Activated T-cell treated with anti-CD3 and anti-CD28 coated beads, Interleukin-2, amount 50 U/mL, for 24 hours (primary cell): ENCODE measurements at places on chromosomes 1 and 21.
A peak's percentile ranks its signal among the peaks of the same experiment; 100 is the strongest.

GRCh38 chr21:45056917-45057560 lies 17.3 kb upstream of the ADARB1 start:
- no peak overlapping the region for H3K4me3 ChIP-seq
- H3K27me3 ChIP-seq: peaks cover 20% of the 10 kb centered on the region
- H3K4me1 ChIP-seq: no peaks in the 10 kb centered on the region
- H3K27ac ChIP-seq: no peak overlapping the region

DNA sequence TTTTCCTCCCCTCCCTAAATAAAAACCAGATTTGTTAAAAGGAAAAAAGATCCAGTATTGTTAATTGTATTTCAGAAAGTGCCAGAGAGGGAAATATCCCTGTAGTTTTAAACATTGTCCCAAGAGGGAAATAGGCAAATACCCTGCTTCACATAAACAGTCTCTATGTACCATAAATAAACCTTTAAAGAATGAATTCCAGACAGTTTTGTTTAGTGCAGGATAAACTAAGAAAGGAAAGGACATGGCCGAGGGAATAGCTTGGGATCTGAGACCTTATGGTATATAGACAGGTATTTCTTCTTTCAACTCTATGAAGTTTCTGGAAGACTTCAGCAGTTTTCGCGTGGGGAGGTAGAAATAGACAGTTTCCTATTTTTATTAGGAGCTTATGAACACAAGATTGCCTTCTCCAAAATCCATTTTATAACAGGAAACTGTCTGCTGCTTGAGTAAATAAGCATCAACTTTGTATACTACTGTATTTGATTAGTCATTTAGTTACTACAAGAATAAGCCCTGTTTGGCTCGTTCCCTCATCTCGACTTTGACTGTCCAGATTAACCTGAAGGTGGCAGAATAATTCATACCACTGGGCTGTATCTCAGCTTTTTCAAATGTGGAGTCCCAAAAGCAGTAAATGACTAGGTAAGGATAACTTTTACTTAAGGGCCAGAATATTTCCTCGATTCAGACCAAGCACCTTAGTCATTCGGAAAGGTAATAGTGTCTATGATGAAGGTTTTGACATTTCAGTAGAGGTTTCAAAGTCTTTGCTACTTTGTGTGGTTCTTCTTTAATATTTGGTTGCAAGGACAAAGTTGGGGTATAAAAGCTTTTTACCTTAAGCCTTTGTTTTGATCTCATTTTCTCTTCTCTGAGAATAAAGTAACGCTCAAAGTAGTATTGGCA lies 177.5 kb downstream of the VPS13D start:
- no peak for DNase-seq
- peaks cover 33% of the 10 kb centered on the region for H3K4me1 ChIP-seq
- no peak overlapping the region for H3K27ac ChIP-seq
- H3K27me3 ChIP-seq: no peaks in the 10 kb centered on the region

- H3K4me3 ChIP-seq: no peak overlapping the region
- H3K27me3 ChIP-seq: peaks cover 2% of the 10 kb centered on the region
- no peak for DNase-seq
- H3K27ac ChIP-seq: no peak overlapping the region
Measured at GRCh38 chr1:93596329-93597089, 85.1 kb downstream of the BCAR3 start.

- peak overlapping the region; percentile 63 for H3K4me3 ChIP-seq
- peak overlapping the region; percentile 96 for H3K27ac ChIP-seq
- H3K4me1 ChIP-seq: peaks cover 82% of the 10 kb centered on the region
- peaks cover 14% of the 10 kb centered on the region for H3K36me3 ChIP-seq
- no peak for DNase-seq
- H3K27me3 ChIP-seq: no peaks in the 10 kb centered on the region
Measured at GRCh38 chr1:198258491-198258890, 101.7 kb downstream of the NEK7 start.

DNA sequence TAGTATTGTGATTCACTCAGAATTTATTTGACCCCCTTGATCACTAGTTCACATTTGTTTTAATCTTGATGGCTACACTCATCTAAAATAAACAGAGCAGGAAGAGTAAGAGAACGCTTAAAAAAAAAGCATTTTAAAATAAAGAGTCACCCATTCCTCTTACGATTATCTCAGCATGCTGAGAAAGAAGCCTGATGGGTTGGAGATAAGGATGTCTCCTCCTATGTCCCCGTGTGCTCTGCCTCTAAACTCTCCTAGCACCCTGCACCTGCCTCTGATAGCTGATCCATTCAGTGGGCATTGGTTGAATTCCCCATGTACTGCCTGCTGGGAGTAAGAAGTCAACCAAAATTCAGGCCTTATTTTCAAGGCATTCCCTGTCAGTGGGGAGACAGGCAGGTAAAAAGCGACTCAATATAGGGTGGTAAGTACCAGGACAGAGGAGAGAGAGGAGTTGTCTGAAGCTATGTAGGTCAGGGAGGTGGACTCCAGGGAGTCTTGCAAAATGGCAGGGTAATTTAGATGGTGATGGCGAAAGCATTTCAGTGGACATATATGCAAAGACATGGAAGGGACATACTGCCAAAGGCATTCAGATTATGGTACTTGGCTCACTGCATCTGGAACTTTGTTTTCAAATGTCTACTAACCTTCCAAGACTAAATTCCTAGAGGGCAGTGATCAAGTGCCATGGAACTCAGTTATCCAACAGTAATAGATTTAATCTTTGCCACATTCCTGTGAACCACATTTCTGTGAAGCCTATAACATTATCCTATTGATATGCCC lies 18.4 kb downstream of the ELAVL4 start:
- no peaks in the 10 kb centered on the region for H3K36me3 ChIP-seq
- DNase-seq: no peak
- H3K4me3 ChIP-seq: no peak overlapping the region
- H3K4me1 ChIP-seq: no peaks in the 10 kb centered on the region

- H3K36me3 ChIP-seq: peaks cover 2% of the 10 kb centered on the region
- H3K4me3 ChIP-seq: no peak overlapping the region
- no peaks in the 10 kb centered on the region for H3K27me3 ChIP-seq
Measured at GRCh38 chr1:121558514-121558913, 373.7 kb downstream of the SRGAP2C start.

DNA sequence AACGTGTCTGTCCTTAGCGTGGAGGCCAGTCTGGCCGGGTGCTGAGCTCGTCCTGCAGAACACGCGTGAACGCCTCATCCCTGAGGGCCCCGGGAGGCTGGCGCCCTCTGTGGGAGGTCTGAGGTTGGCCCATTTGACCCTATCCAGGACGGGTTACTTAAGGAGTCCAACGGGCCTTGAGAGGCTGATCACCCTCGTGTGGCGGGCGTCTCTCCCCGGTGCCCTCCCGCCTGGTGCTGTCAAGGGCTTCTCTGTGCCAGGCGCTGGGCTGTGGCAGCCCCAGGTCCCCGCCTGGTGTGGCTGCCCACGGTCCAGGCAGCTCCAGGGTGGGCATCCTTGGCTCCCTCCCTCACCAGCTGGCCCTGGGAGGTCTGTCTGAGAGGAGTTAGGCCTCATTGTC lies 9.7 kb downstream of the SKI start:
- H3K27me3 ChIP-seq: no peaks in the 10 kb centered on the region
- H3K36me3 ChIP-seq: peaks cover 55% of the 10 kb centered on the region
- peaks cover 95% of the 10 kb centered on the region for H3K4me1 ChIP-seq

- H3K27ac ChIP-seq: no peak overlapping the region
- no peaks in the 10 kb centered on the region for H3K27me3 ChIP-seq
- no peaks in the 10 kb centered on the region for H3K4me1 ChIP-seq
- H3K4me3 ChIP-seq: no peak overlapping the region
- no peak for DNase-seq
Measured at GRCh38 chr1:118650107-118650807, 337.9 kb downstream of the TBX15 start.

DNA sequence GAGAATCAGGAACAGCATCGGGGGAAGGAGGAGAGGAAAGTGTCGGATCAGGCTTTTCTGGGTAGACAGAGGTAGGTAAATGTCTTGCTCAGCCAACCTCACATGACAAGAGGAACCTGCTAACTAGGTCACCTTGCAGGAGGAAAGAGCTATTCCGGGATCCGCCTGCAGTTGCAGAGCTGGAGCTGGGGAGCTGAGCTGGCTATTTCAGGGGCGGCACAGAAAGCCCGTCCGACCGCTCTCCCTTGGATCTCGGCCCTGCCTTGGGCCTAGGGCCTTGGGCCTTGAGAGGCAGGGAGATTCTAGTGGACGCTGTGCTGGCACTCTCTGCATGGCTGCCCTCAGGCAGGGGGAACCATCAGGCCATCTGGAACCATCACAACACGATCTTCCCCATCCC lies 56.5 kb upstream of the CTPS1 start:
- H3K4me3 ChIP-seq: no peak overlapping the region
- DNase-seq: no peak
- H3K36me3 ChIP-seq: no peaks in the 10 kb centered on the region
- no peaks in the 10 kb centered on the region for H3K27me3 ChIP-seq
- no peaks in the 10 kb centered on the region for H3K4me1 ChIP-seq

DNA sequence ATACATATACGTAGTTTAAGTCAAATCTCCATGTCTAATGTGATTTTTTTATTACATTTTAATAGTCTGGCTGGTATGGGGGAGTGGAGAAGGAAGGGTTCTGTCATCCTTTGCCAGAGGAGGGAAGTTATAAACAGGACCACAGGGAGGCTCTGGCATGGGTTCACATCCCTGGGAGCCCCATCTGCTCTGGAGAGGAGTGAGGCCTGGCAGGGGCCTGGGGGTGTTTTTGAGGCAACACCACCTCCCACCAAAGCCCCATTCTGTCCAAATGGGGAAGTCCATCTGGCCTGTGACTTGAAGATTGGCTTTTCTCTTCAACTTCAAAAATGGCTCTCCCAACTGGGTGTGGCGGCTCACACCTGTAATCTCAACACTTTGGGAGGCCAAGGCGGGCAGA lies 15.8 kb downstream of the DISP3 start:
- H3K36me3 ChIP-seq: no peaks in the 10 kb centered on the region
- peak; percentile 6 for DNase-seq
- no peaks in the 10 kb centered on the region for H3K4me1 ChIP-seq
- H3K27ac ChIP-seq: no peak overlapping the region
- H3K27me3 ChIP-seq: peaks cover 10% of the 10 kb centered on the region

- H3K27me3 ChIP-seq: no peaks in the 10 kb centered on the region
- DNase-seq: no peak
- H3K4me3 ChIP-seq: no peak overlapping the region
- peak overlapping the region; percentile 74 for H3K27ac ChIP-seq
Measured at GRCh38 chr1:234875328-234875952, 253.2 kb downstream of the TOMM20 start.

DNA sequence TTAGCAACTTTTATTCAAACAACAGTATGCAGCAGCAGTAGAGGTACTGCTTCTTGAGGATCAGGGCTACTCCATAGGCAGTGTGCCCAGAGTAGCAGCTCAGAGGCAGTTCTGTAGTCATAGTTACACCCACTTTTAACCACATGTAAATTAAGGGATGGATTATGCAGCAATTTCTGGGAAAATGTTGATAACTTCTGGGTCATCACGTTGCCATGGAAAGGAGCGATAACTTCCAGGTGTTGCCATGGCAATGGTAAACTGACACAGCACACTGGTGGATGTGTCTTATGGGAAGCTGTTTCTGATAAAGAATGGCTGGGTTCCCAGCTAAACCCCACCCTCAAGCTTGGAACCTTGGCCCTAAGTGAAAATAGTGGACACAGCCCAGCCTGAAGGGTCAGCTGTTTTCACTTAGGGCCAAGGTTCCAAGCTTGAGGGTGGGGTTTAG lies 29.0 kb upstream of the PLA2G2A start:
- no peak overlapping the region for H3K27ac ChIP-seq
- no peaks in the 10 kb centered on the region for H3K36me3 ChIP-seq
- peaks cover 68% of the 10 kb centered on the region for H3K27me3 ChIP-seq

DNA sequence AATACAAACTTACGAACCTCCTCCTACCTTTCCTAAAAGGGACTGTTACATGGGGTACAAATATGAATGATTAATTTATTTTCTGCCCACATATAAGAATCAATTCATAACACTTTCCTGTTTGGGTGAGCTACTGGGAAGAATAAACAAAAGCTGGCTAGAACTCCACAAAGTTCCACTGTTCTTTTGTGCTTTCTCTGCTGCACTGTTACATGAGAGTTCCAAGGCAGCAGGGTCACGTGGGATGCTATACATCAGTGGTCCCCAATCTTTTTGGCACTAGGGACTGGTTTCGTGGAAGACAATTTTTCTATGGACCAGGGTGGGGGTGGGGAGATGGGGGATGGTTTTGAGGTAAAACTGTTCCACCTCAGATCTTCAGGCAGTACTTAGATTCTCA lies 2.2 kb upstream of the ANGPTL7 start:
- H3K36me3 ChIP-seq: peaks cover 92% of the 10 kb centered on the region
- no peaks in the 10 kb centered on the region for H3K4me1 ChIP-seq
- DNase-seq: no peak
- H3K4me3 ChIP-seq: no peak overlapping the region
- H3K27ac ChIP-seq: no peak overlapping the region

- no peak overlapping the region for H3K27ac ChIP-seq
- no peaks in the 10 kb centered on the region for H3K36me3 ChIP-seq
- H3K4me3 ChIP-seq: no peak overlapping the region
- H3K4me1 ChIP-seq: no peaks in the 10 kb centered on the region
- DNase-seq: no peak
Measured at GRCh38 chr1:57222307-57222706, 201.6 kb downstream of the DAB1 start.

DNA sequence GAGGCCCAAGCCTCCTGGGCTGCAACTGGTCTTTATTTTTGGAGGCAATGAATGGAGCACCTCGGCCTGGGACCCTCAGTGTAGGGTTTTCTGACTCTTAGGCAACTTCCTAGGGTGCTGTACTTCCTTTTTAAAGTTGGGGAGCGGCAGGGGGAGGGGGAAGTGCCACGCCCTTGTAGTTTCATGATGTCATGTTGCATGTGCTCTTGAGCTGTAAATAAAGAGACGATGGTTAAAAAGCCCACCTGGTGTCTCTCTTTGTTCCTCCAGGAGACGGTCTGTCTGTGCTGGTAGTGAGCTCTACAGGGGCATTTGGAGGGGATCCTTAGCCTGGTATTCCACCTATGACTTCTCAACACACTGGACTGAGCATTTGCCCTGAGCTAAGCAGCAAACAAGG lies 10.3 kb upstream of the AGTRAP start:
- no peak overlapping the region for H3K27ac ChIP-seq
- H3K27me3 ChIP-seq: no peaks in the 10 kb centered on the region
- peaks cover 24% of the 10 kb centered on the region for H3K4me1 ChIP-seq
- no peaks in the 10 kb centered on the region for H3K36me3 ChIP-seq
- no peak for DNase-seq

DNA sequence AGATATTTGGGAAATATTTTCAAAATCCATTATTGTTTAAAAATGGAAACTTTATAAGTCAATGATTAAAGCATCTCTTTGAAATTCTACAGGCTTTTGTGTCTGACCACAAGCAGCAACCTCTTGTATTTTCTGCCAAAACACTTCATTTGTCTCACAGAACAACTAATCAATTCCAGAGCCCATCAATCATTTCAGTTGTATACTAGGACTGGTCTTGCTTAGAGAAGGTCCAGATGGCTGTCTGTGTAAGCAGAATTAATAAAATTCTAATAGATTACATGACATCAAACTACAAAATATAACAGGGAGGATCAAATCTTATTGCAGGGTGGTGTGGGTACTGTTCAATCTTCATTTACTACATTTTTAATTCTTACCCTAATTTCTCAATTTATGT lies 76.4 kb downstream of the ACBD6 start:
- H3K4me1 ChIP-seq: peaks cover 12% of the 10 kb centered on the region
- H3K27ac ChIP-seq: no peak overlapping the region
- no peaks in the 10 kb centered on the region for H3K27me3 ChIP-seq
- DNase-seq: no peak
- H3K36me3 ChIP-seq: peaks cover 80% of the 10 kb centered on the region

GRCh38 chr21:42096566-42096965 lies 25.4 kb downstream of the UMODL1 start:
- no peak for DNase-seq
- no peak overlapping the region for H3K4me3 ChIP-seq
- no peak overlapping the region for H3K27ac ChIP-seq
